DMS 273 treated with DMSO at 0.1 percent for 48 hours (cell line): ENCODE measurements at places on chromosomes 1 and 21.

- DNase-seq = no peak
Measured at GRCh38 chr1:13951793-13952751, 252.1 kb downstream of the PRDM2 start.

GRCh38 chr1:92123868-92124267 is 43.7 kb downstream of the BTBD8 start:
- DNase-seq = no peak

DNA sequence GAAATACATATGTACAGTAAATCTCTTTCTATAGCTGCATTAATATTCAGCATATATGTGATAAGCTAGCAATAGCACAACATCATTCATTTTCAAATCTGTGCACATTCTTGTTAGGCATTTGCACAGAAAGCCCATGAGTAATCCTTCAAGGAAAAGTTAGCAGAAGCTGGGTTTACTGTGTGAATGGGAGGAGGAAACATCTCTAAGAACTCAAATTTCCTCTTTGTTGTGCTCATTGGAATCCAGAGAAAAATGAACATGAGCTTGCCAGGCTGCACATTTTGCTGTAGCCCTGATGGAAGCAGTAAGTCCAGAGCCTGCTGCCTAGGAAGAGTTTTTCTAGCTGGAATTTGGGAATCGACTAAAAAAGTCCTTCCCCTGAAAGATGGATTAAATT is 214.2 kb upstream of the FOXD3 start:
- DNase-seq = no peak

DNA sequence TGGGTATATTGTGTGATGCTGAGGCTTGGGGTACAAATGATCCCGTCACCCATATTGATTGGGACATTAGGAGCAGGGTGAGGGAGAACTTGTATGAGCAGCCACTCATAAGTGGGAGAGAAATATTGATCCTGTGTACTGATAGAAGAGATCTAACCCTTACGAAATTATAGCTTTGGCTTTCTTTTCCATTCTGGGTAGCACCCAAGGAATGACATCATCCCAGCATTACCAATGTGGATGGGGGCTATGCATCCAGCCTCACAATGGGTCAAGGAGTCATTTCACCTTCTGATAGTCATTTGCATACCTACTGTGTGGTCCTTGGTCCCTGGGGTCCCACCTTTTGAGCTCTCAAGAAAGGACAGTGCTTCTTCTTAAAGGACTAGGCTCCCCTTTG is 1.9 kb upstream of the NAV1 start:
- no peak for DNase-seq

DNA sequence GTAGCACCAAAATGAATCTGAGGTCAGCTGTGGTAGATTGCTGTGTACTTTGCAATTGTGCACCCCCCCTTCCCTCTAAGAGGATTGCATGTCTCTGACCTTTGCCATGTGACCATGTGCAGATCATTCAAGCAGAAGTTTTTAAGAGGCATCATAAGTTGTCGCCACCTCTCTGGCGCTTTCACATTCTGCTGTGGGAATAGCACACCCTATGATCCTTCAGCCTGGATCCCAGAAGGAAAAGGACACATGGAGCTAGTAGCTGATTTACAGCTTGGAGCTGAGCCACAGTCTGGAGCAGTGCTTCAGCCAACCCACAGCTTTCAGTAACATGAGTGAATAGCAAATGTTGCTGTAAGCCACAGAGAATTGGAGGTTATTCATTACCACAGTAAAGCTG is 158.5 kb downstream of the TSEN15 start:
- DNase-seq = peak; percentile 26

- DNase-seq = no peak
Measured at GRCh38 chr1:1100296-1100695, 15.6 kb downstream of the C1orf159 start.

GRCh38 chr1:39452081-39452480 is 39.4 kb upstream of the BMP8A start:
- no peak for DNase-seq

- DNase-seq = no peak
Measured at GRCh38 chr21:45336535-45336810, 48.8 kb upstream of the POFUT2 start.

GRCh38 chr1:86233403-86233802 is 76.8 kb upstream of the COL24A1 start:
- DNase-seq = no peak

DNA sequence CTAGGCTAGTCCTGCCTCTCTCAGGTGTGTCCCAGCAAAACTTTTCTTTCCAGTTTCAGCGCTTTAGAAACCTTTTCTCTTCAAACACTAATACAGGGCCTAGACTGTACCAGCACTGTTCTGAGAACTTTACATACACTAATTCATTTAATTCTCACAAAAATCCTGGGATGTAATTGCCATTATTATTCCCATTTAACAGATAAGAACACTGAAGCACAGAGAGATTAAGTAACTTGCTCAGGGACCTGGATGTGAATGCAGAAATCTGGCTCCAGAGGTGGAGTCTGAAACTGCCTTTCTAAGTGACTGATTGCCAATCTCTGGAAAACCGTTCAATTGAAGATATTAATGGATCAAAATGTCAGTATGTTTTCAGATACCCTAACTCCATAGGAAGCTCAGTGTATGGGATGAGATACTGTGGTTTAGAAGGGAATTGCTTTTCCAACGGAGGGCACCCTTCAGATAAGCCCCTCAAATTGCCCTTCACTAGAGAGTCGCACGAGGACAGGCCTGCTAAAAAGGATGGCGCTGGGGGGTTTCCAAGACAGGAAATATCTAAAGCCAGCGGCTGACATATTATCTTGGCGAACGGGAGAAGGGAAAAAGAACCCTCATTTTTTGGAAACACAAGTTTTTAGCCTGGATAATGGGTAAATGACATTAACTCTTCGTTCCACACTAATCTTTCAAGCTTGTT is 698 bp upstream of the UCK2 start:
- no peak for DNase-seq

DNA sequence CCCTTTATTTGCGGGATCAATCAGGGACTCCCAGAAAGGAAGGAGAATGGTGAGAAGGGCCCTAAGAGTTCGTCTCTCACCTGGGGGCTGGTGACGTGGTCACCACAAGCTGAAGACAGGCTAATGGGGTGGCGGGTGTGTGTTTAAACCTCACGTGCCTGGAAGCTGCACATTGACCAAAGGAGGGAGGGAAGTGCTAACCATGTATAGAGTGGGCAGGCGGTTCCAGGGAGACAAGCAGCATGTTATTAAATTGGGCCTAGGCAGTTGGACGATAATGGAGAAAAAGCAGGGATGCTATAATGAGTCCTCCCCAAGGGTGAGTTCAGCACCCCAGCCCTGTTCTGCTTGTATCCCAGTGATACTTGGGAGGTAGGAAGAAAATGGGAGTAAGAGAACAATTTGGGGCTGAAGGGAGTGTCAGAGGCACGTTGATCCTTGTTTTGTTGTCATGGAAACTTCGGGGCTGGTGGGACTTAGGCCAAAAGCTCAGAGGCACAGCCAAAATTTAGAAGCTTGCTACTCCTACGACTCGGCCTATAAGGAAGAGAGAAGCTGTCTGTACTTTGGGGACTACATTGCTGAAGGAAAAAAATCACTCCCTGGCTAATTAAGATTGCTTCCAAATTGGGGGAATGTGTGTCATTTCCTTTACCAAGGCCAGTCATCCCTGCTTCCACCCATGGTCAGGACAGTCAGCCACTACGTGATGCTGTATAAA is 33.2 kb upstream of the EPHA8 start:
- DNase-seq = no peak

DNA sequence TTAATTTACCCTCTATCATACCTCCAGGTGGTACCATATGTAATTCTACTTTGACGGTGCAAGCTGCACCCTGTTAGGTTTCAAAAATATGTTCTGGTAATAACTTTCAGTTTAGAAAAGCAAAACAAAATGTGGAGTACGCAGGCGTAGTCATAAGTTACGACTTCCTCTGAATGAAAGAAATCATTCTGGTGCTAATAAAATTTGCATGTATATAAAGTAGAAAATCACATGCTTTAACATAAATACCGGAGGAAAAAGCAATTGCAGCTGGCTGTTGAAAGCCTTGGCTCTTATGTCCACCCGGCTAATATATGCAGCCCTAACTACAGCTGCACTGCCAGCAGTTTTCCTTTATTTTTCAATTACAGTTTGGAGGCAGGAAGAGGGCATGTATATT is 65.2 kb upstream of the TMPRSS15 start:
- no peak for DNase-seq

DNA sequence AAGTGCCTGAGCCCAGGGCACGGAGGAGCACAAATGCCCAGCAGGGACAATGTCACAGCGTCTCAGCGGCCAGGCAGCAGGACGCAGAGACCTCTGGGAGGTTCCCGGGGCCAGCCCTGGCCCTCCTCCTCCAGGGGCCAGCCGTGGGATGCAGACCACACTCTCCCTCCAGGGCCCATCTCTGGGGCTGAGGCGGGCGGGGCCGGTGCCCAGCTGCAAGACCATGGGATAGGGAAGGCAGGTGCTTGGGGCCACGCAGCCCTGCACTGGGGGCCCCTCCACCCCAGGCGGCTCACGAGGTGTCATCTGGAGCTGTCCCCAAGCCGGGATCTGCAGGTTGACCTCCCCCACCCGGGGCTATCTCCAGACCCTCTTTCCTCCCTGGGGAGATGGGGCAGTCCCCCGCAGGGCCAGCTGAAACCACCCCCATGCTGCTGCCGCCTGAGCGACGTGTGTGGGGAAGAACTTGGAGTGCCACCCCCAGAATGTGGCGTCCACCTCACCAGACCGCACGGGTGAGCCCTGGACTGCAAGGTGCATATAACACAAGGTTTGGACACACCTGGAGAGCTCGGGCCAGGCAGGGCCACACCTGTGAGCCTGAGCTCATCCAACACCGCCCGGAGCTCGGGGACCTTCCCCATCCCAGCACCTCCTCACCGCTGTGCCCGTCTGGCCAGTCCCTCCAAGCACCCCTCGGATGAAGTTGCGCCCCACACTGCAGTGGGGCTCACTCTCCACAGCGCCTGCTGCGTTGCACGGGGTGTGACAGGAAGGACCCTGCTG is 4.1 kb upstream of the TTLL10 start:
- no peak for DNase-seq

- no peak for DNase-seq
Measured at GRCh38 chr1:17507915-17508314, 31.6 kb upstream of the ARHGEF10L start.

DNA sequence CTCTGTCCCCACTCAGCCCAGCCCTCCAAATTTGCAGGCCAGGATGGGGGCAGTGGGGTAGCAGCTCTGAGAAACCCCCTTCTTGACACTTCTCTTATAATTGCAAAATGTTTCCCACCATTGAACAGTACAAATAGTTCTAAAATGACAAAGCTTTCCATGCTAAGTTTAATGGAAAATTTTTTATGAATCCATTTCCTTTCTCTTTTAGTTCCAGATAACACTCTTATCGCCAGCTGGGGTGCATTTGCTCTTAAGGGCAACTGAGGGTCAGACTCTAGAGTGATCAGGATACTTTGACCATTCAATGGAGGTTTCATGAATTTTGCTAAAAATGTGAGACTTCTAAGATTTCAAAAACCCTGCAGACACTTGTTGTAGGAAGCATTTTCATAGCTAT is 29.9 kb downstream of the PIK3C2B start:
- no peak for DNase-seq

DNA sequence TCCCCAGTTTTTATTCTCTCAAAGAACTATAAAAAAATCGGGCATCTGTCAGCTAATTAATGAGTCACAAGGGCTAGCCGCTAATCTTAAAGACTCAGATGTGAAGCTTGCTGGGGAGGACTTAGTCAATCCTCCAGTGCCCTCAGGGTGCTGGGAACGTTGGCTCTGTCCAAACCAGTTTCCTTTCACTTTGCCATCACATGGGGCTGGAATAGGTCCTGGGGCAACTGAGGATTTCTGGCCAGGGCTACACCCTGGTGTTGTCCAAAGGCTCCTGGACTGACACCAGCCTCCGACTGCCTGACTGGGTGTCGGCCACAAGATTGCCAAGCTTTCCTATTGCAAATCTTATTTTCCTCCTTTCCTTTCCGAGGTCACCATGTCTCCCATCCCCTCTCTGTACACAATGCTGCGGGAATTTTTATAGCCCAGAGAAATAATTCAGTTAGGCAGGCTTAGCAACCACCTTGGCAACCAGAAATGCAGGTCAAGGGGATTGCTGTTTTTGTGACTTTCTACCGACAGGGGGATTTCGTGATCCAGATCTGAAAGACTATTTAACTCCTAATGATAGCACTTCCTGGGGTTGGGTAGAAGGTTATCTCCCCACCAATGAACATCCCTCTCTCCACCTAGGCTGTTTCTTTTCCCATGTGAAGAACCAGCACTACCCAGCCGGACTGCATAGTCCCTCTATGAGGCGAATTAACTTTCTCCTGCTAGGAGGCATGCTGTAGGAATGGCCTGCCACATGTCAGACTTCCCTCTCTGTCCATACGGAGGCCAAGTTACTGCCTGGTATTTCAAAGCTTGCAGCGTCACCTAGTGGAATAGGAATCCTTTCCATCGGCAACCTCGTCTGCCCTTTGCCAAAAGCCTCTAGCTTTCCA is 29.9 kb upstream of the CTBS start:
- DNase-seq = no peak

- no peak for DNase-seq
Measured at GRCh38 chr1:94055459-94056122, 65.4 kb downstream of the ABCA4 start.

GRCh38 chr1:156691665-156692440 is 13.5 kb downstream of the CRABP2 start:
- no peak for DNase-seq

- DNase-seq = no peak
Measured at GRCh38 chr1:64472040-64472376, 2.1 kb downstream of the CACHD1 start.

GRCh38 chr21:16872616-16873015 is 640.2 kb upstream of the CXADR start:
- no peak for DNase-seq

DNA sequence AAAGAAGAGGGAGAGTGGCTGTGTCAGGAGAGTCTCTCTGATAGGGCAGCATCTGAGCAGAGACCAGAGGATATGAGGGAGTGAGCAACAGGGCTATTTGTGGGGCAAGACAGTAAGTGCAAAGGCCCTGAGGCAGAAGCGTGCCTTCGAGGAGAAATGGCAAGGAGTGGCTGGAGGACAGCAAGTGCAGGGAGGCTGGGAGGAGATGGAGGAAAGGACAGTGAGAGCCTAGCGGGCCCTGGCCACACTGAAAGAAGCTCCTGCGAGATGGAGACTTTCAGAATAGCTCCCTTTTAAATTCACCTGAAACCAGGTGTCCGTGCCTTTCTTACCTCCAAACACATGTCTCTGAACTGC is 25.2 kb downstream of the EXOC8 start:
- no peak for DNase-seq

DNA sequence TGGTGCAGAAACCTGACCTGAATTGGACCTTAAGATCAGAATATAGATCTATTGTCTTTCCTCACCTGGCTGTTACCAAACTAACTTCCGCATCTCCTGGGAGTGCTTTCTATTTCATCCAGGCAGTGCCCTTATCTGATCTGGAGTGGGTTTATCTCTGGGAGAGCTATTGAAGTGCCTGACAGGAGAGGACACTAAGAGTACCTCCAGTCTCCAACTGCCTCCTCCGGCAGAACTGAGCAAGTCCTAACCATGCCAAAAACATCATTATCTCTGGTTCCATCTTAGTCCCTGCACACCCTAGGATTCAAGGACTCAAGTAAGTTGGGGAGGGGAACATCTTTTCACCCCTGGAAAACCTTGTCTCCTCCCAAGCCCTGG is 12.4 kb upstream of the KCNJ15 start:
- DNase-seq = no peak
